Stimulated activated CD8-positive, alpha-beta memory T cell treated with anti-CD3 and anti-CD28 coated beads, Interleukin-12 subunit alpha, Interleukin-12 subunit beta, amount 100 ng/mL, for 1 hour (primary cell): ENCODE measurements at places on chromosomes 4 and X.

DNA sequence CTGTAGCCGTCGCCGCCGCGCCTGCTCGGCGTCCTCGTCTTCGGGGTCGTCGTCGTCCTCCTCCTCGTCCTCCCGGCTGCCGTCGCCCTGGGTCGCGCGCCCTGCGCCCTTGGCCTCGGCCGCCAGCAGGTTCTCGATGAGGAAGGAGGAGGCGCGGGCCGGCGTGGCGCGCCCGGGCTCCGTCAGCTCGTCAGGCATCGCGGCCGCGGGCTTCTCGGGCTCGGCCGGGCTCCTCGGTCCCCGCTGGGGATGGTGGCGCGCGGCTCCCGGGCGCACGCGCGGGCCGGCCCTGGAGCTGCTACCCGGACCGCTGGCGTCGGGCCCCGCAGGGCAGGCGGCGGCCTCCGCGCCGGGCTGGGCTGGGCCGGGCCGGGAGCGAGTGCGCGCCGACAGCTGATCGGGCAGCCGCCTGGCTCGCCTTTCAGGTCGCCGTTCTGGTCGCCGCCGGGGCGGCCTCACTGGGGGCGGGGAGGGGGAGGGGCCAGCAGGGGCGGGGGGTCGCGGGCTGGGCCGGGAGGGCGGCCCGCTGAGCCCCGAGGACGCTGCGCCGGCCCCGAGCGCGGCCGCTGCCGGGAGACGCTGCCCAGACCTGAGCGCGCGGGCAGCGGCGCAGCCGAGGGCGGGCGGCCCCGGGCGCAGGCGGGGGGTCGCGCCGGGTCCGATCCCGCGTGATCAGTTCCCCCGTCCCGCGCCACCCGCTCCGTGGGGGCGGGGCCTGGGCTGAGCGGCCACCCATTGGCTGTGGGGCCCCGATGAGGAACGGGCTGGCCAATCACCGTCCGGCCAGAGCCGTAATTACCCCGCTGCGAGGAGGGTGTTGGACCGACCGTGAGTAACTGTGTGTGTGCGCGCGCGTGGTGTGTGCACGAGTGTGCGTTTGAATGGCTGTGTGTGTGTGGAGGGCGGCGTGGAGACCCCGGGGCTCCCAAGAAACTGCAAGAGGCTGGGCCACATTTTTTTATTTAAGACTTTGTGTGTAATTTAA lies at the start of gene HMX1:
Gene HMX1, minus strand, starts transcription at position 423 of the 985 bp plus-strand sequence. Its CDS starts 225 bp downstream, at position 198.
- no peak for DNase-seq

DNA sequence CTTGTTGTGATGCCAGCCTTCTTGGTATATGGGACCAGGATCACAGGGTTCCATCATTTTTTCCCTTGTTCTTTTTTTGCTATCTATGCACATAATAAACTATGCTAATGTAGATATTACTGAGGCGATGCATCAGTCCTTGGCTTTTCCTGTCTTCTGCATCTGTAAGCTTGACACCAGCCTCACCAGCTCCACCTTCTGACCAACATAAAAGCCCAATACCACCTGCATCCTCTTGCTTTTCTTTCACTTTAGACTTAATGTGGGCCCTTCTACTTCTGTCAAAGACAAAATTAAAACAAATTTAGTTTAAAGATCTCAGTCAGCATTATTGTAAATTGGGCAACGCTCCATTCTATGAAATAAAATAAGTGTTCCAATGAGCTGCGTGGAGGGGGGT lies 1718.8 kb upstream of the PCDH10 start:
- no peak for DNase-seq

GRCh38 chrX:39174772-39175417 lies 373.6 kb downstream of the MID1IP1 start:
- no peak for DNase-seq

GRCh38 chr4:75895744-75896314 lies 6.4 kb downstream of the PPEF2 start:
- no peak for DNase-seq

DNA sequence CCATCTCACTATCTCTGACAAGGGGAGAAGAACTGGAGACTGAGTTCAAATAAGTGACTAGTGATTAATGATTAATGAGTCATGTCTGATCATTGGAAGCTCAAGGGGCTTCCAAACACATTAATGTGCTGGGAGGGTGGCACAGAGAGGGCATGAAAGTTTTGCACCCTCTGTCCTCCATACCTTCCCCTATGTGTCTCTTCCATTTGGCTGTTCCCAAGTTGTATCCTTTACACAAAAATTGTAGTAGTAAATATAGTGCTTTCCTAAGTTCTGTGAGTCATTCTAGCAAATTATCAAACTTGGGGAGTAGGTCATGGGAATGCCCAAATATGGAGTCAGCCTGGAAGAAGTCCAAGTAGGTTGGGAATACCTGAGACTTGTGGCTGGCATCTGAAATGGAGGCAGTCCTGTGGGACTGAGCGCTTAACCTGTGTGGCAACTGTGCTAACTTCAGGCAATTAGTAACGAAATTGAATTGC lies 4.1 kb upstream of the FAM200B start:
- DNase-seq = no peak

- no peak for DNase-seq
Measured at GRCh38 chr4:52358366-52358765, 300.7 kb downstream of the USP46 start.

- no peak for DNase-seq
Measured at GRCh38 chr4:70183168-70183939, 12.2 kb upstream of the ODAM start.

DNA sequence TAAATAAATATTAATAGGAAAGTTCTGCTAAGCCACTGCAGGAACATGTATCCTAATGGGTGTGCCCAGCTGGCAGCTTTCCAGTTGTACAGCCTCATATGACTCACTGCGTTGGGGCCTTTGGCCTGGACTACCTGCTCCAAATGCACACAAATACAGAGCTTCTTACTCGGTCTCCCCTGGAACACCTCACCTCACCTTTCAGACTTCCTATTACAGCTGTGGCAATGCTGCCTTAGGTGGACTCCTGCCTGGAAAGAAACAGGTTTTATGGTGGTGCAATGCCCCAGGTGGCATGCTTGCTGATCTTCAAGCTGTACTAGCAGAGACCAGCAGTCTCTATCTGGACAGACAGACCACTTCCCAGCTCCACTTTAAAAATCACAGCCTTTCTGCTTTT lies 85.7 kb upstream of the EXOC1L start:
- no peak for DNase-seq

DNA sequence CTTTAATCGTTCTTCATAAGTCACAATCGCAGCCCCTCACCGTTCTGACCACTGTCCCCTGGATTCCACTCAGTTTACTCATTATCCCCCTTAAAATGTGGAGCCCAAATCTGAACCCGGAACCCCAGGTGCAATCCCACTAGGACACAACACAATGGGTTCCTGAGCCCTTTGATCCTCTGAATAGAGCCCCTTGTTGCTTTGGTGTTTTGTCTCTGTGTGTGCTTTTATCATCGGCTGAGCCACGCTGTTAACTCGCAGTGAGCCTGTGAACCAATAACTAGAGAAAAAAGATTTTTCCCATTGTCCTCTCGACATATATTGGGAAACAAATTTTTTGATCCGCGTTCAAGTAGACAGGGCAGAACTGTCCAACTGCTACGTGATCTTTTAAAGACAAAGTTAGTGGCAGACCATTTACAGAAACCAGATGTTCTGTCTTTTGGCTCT lies 617 bp upstream of the PDHA1 start:
- DNase-seq = no peak

DNA sequence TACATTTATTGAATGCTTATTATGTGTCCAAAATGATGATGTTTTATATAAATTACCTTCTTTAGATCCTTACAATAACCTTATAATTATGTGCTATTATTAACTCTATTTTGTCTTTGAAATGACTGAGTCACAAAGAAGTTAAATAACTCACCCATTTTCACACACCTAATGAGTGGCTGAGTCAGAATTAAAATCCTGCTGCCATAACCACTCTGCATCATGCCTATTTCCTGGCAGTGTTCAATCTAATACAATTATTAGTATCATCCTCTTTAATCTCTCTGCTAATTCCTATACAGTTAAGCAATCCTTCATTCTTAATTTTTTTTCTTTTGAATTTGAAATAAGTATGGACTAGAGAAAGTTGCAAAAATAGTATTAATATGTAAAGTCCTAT lies 342.9 kb downstream of the CFAP299 start:
- no peak for DNase-seq

DNA sequence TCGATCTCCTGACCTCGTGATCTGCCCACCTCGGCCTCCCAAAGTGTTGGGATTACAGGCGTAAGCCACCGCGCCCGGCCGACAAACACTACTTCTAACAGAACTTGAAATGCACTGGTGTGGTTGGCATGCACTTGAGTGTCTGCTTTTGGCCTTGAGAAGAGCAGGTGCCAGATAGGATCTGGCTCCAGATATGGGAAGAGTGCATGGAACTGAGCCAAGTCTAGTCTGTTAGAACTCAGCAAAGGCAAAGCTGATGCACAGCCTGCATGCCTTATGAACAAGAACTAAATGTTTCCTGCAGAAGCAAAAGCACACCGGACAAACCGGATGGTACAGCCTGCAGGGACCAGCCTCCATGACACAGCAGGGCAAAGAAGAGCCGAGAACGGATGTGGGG lies 35.1 kb upstream of the TBL1X start:
- no peak for DNase-seq

DNA sequence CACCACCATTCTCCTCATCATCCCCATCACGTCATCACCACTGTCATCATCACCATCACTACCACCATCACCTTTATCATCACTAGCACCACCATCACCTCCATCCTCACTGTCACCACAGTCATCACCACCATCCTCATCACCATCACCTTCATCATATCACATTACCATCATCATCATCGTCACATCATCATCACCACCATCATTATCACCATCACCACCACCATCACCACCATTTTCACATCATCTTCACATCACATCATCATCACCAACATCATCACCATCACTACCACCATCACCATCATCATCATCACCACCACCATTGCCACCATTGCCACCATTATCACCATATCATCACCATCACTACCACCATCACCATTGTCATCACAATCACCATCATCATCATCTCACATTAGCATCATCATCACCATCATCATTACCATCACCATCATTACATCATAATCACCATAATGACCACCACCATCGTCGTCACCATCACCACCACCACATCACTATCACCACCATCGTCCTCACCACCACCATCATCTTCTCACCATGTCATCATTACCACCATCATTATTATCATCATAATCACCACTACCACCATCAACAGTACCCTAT lies 46.3 kb upstream of the NKX1-1 start:
- no peak for DNase-seq

DNA sequence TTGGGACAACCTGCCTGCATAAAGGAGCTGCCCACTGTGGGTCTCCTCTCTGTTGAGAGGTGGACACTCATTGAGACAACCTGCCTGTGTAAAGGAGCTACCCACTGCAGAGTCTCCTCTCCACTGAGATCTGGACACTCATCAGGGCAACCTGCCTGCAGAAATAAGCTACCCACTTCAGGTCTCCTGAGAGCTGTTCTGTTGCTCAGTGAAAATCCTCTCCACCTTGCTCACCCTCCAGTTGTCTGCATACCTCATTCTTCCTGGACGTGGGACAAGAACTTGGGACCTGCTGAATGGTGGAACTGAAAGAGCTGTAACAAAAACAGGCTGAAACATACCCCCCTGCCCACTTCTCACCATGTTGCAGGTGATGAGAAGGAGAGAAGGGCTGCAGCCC lies 59.9 kb upstream of the CDKN2AIP start:
- no peak for DNase-seq

DNA sequence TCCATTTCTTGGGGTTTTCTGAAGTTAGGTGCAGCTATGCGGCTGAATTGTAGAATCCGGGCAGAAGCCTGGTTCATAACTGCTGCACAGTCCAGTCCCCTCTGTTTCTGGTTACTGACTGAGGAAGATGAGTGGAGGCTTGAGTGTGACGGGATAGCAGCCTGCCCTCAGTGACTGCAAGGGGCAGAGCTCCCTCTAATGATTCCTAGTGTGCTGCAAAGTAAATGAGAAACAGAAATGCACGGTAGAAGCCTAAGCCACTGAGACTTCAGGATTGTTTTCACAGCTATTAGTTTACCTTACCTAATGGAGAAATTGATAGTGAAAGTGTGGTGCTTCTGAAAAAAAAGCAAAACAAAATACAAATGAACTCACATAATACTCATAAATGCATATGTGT lies 189.2 kb downstream of the GPM6A start:
- DNase-seq = no peak

- DNase-seq = no peak
Measured at GRCh38 chrX:109294097-109294814, 187.6 kb downstream of the GUCY2F start.

DNA sequence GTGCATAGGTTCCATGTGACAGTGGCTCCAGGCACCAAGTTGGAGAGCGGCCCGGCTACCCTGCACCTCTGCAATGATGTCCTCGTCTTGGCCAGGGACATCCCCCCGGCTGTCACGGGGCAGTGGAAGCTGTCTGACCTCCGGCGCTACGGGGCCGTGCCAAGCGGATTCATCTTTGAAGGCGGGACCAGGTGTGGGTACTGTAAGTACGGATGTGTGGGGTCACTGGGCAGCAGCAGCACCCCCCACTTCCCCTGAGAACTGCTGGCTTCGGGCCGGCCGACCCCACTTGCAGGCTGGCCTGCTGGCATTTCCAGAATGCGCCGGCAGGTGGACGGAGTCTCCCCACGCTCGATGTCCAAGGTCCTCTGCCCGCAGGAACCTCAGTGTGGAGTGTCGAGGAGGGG lies 13.2 kb downstream of the DOK7 start:
- DNase-seq = no peak

DNA sequence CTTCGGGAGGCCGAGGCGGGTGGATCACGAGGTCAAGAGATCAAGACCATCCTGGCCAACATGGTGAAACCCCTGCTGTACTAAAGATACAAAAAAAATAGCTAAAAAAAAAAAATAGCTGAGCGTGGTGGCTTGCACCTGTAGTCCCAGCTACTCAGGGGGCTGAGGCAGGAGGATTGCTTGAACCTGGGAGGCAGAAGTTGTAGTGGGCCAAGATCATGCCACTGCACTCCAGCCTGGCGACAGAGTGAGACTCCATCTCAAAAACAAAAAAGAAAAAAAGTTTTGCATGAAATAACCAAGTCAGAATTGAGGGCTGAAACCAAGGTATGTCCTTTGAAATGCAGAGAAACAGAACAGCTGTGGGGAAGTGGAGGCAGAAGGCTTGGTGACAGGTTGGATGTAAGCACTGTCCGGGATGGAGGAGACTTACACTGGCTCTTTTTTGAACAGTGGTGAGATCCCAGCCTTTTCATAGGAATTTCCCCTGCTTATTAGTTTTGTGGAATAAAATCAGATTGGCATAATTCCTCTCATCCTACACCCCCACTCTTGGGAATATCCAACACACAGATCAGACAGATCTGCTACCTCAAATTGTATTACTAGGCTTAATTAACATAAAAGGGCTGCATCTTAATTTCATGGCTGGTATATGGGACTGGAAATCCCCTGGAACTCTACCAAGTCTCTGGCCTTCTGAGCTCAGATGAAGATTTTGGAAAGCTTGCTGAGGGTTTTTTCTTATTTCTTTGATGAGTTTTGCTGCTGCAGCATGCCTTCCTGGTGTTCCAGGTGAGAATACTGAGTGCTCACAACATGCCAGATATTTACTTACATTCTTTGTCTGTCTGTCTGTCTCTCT lies 18.8 kb upstream of the C4orf36 start:
- no peak for DNase-seq
